ENCODE measurements at places on chromosomes 7 and 10.

DNA sequence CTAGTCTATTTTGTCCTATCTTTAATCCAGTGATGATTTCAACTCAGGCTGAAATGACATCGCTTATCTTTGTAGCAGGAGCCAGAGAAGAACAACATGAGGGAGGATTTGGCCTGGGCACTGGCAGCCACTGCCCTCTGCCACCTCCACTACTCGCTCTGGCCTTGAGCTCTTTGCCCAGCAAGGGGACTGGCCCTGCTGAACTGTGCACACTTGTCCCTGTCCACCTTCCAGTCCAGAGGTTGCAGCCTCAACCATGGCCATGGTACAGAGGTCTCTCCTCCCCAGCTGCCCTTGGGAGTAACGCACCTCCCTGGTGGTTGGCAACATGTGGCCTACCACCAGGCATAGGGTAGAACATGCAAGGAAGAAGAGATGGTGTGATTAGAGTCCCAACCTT lies 8.4 kb downstream of the HABP2 start:
- DNase-seq: no peak

DNA sequence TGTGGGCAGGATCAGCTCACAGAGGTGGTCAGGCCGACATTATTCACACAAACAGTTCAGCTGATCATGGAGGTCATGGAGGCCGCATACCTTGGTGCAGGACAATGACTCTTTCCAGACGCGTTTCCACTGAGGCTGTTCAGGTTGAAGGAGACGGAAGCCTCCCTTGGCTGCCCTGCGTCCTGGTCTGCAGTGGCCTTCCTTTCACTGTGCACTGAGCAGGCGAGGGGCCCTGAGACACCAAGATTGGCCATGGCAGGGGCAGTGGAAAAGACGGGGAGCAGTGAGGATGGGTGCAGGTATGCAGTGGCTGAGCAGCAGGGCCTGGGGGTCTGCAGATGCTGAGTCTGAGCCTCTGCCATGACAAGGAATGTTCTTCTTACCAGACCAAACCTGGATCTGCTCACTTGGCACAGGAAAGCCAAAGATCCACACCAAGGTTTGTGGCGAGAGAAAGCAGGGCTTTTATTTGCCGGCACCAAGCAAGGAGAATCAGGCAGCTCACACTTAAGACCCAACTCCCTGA lies 263.3 kb downstream of the GLRX3 start:
- DNase-seq: no peak

DNA sequence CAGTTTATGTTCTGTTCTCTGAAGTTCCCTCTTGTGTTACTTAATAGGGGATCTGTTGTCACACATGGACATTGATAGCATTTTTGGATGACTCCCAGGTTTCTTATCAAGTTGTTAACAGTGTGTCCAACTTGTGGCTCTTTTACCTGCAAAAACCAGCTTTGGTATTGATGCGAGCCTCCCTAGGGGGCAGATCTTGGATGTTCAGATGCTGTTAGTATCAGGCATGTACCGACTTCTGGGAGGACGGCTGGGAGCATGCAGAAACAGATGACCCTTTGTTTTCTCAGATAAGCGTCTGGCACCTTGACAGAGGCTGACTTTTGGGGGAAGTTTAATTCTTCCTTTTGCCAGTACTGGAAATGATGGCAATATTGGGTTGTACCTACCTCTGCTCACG lies 2.2 kb downstream of the PLPP4 start:
- no peak for DNase-seq

GRCh38 chr10:119677126-119677525 lies 25.9 kb downstream of the BAG3 start:
- no peak for DNase-seq

DNA sequence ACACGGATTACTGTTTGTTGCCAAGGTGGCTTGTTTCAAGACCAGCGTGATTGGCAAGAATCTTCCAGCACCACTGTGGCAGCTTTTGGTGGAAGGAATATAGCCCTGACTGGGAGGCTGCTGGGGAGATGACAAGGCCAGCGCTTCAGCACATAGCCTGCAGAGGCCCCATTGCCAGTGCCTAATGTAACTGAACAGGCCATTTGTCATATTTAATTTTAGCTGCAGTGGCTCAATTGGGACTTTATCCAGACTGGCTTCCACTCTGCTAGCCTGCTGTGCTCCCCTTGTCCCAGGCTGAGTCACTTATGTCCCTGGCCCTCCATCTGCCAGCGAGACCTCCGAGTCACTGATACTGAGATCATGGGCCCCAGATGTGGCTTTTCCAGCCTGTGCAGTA lies 483.1 kb downstream of the GALNT17 start:
- no peak for DNase-seq

DNA sequence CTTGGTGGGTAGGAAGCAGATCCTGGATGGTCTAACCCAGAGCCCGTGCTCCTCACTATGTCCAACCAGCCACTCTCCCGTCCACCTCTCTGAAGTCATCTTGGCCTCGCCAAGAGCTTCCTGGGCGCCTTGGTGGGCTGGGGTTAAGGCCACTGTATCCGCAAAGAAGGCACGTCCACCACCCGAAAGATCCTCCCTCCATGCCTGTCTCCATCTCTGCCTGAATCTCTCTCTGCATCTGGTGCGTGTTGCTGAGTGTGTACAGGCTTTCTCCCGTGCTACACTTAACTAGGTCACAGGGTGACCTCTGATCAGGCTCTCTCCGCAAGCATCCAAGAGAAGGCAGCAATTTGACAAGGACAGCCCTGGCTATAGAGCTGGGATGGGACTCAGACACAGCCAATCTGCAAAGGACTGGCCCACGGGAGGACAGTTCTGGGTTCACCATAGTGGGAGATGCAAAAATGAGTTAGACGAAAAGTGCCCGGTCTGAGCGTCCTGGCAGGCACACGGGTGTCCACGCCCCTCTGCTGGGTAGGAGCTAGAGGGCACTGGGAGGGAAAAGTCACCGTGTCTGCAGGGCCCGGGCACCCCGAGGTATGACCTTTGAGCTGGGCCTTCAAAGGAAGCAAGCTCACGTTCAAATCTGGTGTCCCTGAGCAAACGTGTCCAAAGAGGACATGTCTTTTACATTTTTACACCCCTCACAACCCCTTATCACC lies 9.4 kb upstream of the RFC2 start:
- DNase-seq: no peak

GRCh38 chr10:31683682-31684081 lies 244.9 kb downstream of the ARHGAP12 start:
- no peak for DNase-seq

- DNase-seq: no peak
Measured at GRCh38 chr10:29634764-29635625, at the start of gene SVIL. SVIL (minus strand) TSS chr10:29634971; CDS start chr10:29555058, 79,913 bp downstream.

- DNase-seq: no peak
Measured at GRCh38 chr10:1544929-1545328, 192.4 kb downstream of the ADARB2 start.

DNA sequence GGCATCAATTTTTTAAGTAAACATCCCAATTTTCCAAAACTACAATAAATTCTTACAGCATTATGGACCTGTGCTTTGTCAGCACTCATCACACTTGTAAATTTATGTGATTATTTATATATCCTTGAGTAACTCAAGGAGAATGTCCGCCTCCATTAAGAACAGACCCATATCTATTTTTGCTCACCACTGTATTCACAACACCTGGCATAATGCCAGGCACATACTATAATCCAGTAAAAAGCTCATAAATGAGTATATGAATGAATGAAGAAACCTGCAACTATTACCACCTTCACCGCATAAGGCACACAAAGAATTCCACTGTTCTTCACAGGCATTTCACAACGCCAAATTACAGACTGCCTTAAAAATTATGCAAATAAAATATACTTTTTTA lies 46.9 kb downstream of the MINDY3 start:
- DNase-seq: no peak

- no peak for DNase-seq
Measured at GRCh38 chr7:5827755-5828154, 46.3 kb upstream of the RNF216 start.

Data from astrocyte of the cerebellum (primary cell).